ENCODE measurements at places on chromosomes 11 and 22. TPM values are rescaled to one million over a fixed set of nuclear protein-coding genes. Genes with fewer than 3 reads are reported as not detected.
A peak's percentile ranks its signal among the peaks of the same experiment; 100 is the strongest.

MMP1 gene
- total RNA-seq = not detected

GRCh38 chr11:1570896-1571759 lies 943 bp downstream of the DUSP8 start:
- H3K4me1 ChIP-seq = no peaks in the 10 kb centered on the region
- H3K27ac ChIP-seq = no peak overlapping the region
- H3K36me3 ChIP-seq = no peaks in the 10 kb centered on the region
- no peak for ATAC-seq

DNA sequence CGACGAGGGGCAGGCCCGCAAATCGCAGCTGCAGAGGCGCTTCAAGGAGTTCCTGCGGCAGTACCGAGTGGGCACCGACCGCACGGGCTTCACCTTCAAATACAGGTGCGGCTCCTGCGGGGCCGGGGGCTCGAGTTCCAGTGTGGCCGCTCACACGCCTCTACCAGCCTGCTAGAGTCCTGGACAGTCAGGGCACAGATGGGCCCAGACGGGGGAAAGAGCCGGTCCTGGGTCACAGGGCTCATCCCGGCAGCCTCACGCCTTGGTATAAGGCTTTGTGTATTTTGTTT lies 506 bp downstream of the MCM5 start:
- peak overlapping the region; percentile 96 for H3K27ac ChIP-seq
- H3K4me1 ChIP-seq = peaks cover 9% of the 10 kb centered on the region

DNA sequence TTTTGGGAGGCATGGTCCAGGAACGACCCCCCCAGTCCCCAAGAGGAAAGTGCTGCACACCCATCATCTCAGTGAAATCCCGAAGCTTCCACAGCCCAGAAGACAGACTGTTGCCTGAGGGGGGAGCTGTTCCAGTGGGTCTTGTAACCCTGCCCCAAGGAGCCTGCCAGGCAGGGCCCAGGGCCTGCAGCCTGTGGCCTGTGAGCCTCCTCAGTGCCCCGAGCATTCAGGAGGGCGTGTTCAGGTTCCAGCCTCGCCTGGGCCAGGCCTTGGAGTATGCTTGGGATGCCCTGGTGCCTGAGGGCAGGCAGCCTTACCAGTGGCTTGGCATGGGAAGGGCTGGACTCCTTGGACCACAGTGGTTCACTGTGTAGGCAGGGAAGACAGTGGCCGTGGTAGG lies 18.0 kb upstream of the CABP2 start:
- ATAC-seq = no peak
- no peak overlapping the region for H3K27ac ChIP-seq
- no peaks in the 10 kb centered on the region for H3K36me3 ChIP-seq
- no peaks in the 10 kb centered on the region for H3K4me1 ChIP-seq
